ENCODE measurements at places on chromosomes 4 and X.

- peaks cover 2% of the 10 kb centered on the region for H3K27me3 ChIP-seq
- peaks cover 6% of the 10 kb centered on the region for H3K4me1 ChIP-seq
- no peak for DNase-seq
- peaks cover 14% of the 10 kb centered on the region for H3K36me3 ChIP-seq
These were observed 12.8 kb downstream of the SLC25A43 start for GRCh38 chrX:119411959-119412358.

- no peaks in the 10 kb centered on the region for H3K27me3 ChIP-seq
- no peak for DNase-seq
- H3K4me3 ChIP-seq: no peak overlapping the region
- H3K4me1 ChIP-seq: peaks cover 15% of the 10 kb centered on the region
These were observed 54.0 kb downstream of the DHRSX start for GRCh38 chrX:2446815-2447214.

DNA sequence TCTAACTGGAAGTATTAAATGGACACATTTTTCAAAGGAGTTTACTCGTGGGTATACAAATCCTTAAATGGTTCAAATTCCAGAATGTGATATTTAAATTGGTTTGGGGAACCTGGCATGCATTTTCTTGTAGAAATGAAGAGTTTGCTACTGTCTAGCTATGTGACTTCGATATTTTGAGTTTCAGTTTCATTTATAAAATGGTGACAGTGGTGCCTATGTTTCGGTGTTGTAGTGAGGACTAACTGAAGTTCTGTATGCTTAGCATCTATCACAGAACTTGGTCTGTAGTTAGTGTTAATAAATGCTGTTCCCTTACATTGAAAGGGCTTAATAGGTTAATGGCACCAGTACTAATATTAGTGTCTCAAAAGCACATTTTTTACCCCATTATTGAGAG lies 29.4 kb downstream of the TRPC5 start:
- H3K4me3 ChIP-seq: no peak overlapping the region
- H3K36me3 ChIP-seq: no peaks in the 10 kb centered on the region
- no peaks in the 10 kb centered on the region for H3K4me1 ChIP-seq
- no peak for DNase-seq
- no peaks in the 10 kb centered on the region for H3K27me3 ChIP-seq

DNA sequence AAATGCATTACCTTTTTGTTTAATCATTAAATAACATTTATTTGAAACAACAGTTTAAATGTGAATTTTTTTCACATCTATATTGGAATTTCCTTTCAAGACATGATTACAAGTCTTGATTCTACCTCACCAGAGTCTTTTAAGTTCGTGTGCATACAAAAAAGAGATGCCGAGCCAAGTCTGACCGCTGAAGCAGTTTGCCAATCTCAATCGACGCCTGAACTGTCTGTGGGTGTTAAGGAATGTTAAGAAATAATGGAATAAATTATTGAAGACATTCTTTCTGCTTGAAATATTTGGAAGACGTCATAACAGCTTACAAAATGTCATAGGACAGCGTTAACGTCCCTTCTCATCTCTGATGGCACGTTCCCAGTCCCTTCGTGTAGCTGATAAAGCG lies 27.9 kb upstream of the TNIP3 start:
- peak overlapping the region; percentile 3 for H3K4me3 ChIP-seq
- no peak for DNase-seq
- no peak overlapping the region for H3K27ac ChIP-seq
- peaks cover 4% of the 10 kb centered on the region for H3K27me3 ChIP-seq
- H3K36me3 ChIP-seq: no peaks in the 10 kb centered on the region
